Activated CD4-positive, alpha-beta memory T cell treated with anti-CD3 and anti-CD28 coated beads, Interleukin-2, amount 10 ng/mL, durations not matched to agents 7 days and 5 days (primary cell): ENCODE measurements at places on chromosomes 6 and 20.
A peak's percentile ranks its signal among the peaks of the same experiment; 100 is the strongest.

GRCh38 chr6:54879188-54879985 lies 32.8 kb downstream of the FAM83B start:
- no peaks in the 10 kb centered on the region for H3K36me3 ChIP-seq
- H3K4me1 ChIP-seq, result no peaks in the 10 kb centered on the region
- no peaks in the 10 kb centered on the region for H3K27me3 ChIP-seq
- no peak for DNase-seq
- no peak overlapping the region for H3K4me3 ChIP-seq

DNA sequence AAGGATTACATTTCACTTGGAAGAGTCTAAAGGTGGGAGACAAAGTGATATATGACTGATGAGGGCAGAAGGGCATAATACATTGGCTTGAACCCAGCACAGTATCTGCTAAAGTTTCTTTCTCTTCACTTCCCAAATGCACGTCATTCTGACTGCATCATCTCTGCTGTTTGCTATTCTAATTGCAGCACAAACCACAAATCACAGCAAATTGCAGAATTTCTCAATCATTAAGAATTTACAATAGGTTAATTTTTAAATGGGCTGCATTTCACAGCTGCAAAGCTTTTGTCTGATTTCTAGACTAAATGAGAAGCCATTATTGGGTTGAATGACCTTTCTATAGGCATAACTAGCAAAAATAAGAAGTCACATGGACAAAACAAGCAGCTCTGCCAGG lies 337.0 kb downstream of the RNGTT start:
- H3K27me3 ChIP-seq, result no peaks in the 10 kb centered on the region
- H3K36me3 ChIP-seq, result no peaks in the 10 kb centered on the region
- H3K27ac ChIP-seq, result no peak overlapping the region

GRCh38 chr6:106102034-106102433 lies 15.9 kb downstream of the PRDM1 start:
- peak overlapping the region; percentile 87 for H3K4me3 ChIP-seq
- H3K27me3 ChIP-seq, result no peaks in the 10 kb centered on the region
- peak overlapping the region; percentile 97 for H3K27ac ChIP-seq
- peaks cover 99% of the 10 kb centered on the region for H3K36me3 ChIP-seq
- no peak for DNase-seq
- peaks cover 71% of the 10 kb centered on the region for H3K4me1 ChIP-seq

DNA sequence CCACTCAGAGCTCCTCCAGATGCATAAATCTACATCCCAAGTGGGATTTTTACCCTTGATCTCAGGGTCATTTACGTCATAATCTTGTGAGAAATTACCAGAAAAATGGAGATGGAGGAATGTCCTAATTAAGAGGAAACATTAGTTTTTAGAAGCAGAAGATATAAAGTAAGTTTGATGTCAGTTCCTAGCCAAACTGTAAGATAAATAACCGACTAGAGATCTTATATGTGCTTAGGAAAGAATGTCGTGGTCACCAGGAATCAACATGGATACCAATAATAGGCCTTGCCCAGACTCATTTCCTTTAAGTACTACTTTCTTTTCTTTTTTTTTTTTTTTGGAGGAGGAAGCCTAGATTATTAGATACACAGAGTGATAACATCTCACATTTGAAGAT lies 186.9 kb downstream of the UTRN start:
- H3K36me3 ChIP-seq, result peaks cover 76% of the 10 kb centered on the region
- H3K4me1 ChIP-seq, result peaks cover 23% of the 10 kb centered on the region
- H3K27me3 ChIP-seq, result no peaks in the 10 kb centered on the region
- DNase-seq, result no peak
- H3K4me3 ChIP-seq, result no peak overlapping the region

- no peaks in the 10 kb centered on the region for H3K27me3 ChIP-seq
- H3K36me3 ChIP-seq, result no peaks in the 10 kb centered on the region
- H3K27ac ChIP-seq, result no peak overlapping the region
- DNase-seq, result no peak
- no peak overlapping the region for H3K4me3 ChIP-seq
These were observed 269.6 kb downstream of the GRIK2 start for GRCh38 chr6:101663100-101663499.

DNA sequence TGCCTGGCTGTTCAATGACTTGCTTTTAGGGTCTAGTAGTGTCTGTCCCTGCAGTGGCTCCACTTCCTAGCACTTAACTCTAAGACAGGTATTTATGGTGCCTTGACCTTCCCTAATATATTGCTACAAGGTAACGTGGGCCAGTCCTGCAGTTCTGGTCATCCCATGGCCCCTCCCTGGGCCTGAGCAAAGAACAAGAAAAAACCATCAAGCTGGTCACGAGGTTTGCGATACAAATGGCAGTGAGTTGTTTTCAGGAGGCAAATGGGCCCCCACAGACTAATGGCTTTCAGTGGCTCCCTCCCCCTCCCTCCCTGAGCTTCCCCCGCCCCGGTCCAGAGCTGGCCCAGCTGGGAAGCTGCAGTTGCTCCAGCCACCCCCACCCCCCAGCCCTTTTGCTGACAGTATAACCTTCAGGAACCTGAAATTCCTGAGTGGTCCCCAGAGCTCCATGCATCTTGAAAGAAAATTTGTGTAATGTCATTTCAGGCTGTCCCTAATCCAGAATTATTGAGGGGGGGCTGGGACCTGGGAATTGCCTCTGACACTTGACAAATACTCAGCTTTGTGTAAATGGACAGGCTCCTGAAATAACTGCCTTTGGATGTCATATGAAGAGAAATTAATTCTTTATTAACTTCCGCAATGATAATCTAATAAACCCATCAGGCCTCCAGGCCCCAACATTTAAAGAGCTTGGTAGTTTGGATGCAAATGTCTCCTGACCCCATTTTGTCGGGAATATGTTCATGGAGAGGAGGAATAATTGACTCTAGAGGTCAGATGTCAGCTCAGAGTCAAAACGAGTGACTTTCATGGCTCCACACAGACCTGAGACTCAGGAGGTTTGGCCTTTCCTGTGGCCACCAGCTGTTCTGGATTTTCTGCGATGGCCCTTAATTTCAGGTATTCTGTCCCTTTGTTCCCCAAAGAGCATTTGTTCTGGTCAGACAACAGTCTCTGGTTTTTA lies 153.2 kb upstream of the TOP1 start:
- H3K4me1 ChIP-seq, result peaks cover 3% of the 10 kb centered on the region
- H3K36me3 ChIP-seq, result peaks cover 2% of the 10 kb centered on the region
- H3K27me3 ChIP-seq, result no peaks in the 10 kb centered on the region
- DNase-seq, result no peak
- H3K4me3 ChIP-seq, result no peak overlapping the region

- H3K36me3 ChIP-seq, result peaks cover 17% of the 10 kb centered on the region
- H3K4me3 ChIP-seq, result no peak overlapping the region
- no peak overlapping the region for H3K27ac ChIP-seq
- H3K4me1 ChIP-seq, result peaks cover 7% of the 10 kb centered on the region
These were observed 5.7 kb upstream of the PLN start for GRCh38 chr6:118542184-118542952.

- no peaks in the 10 kb centered on the region for H3K27me3 ChIP-seq
- no peak for DNase-seq
- no peak overlapping the region for H3K27ac ChIP-seq
These were observed 28.5 kb downstream of the SMOC2 start for GRCh38 chr6:168469521-168469920.

GRCh38 chr6:150408842-150409241 lies 40.0 kb downstream of the IYD start:
- H3K4me1 ChIP-seq, result no peaks in the 10 kb centered on the region
- DNase-seq, result no peak
- H3K4me3 ChIP-seq, result no peak overlapping the region
- peaks cover 2% of the 10 kb centered on the region for H3K36me3 ChIP-seq
- no peak overlapping the region for H3K27ac ChIP-seq

DNA sequence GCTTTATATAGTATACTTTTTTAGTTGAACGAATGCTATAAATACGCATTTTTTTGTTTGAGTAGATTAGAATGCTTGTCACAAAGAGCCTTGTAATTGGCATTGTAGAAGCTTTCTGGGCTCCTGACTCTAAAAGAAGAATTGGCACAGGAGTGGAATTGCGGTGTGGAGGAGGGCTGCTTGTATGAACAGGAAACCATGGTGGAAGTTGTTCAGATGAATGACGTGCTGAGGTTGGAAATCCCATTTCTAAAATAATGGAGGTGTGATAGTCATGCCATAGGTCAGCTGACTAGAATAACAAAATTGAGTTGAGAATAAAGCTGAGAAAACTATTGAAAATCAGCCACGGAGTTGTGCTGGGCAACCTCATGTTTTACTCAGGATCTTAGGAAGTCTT lies 174.9 kb downstream of the QKI start:
- no peak for DNase-seq
- H3K4me1 ChIP-seq, result peaks cover 1% of the 10 kb centered on the region
- H3K36me3 ChIP-seq, result no peaks in the 10 kb centered on the region
- no peak overlapping the region for H3K4me3 ChIP-seq

GRCh38 chr6:112690497-112691202 lies 343.5 kb downstream of the RFPL4B start:
- DNase-seq, result no peak
- H3K4me1 ChIP-seq, result no peaks in the 10 kb centered on the region
- no peaks in the 10 kb centered on the region for H3K27me3 ChIP-seq

GRCh38 chr6:134609716-134610261 lies 291.9 kb upstream of the SGK1 start:
- no peak for DNase-seq
- H3K27me3 ChIP-seq, result no peaks in the 10 kb centered on the region
- H3K4me3 ChIP-seq, result no peak overlapping the region
- no peaks in the 10 kb centered on the region for H3K36me3 ChIP-seq
- no peak overlapping the region for H3K27ac ChIP-seq
- H3K4me1 ChIP-seq, result no peaks in the 10 kb centered on the region

DNA sequence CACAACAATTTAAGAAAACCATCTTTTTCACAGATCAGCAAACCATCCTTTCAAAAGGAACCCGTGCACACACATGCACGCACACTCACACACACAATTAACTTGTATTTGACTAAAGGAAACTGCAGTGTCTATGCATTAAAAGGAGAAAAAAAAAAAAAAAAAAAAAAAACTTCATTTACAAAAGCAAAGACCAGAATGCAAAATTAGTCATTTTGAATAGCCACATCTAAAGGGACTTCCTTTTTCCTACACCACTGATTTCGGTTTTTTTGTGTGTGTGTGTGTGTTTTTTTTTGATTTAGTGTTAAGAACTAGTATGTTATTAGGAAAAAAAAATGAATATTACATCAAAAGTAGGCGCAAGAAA lies 6.3 kb downstream of the ZMYND8 start:
- no peak overlapping the region for H3K27ac ChIP-seq
- no peak overlapping the region for H3K4me3 ChIP-seq
- DNase-seq, result no peak
- peaks cover 30% of the 10 kb centered on the region for H3K36me3 ChIP-seq

GRCh38 chr6:138824482-138825144 lies 28.7 kb downstream of the ECT2L start:
- peaks cover 15% of the 10 kb centered on the region for H3K4me1 ChIP-seq
- H3K4me3 ChIP-seq, result no peak overlapping the region
- H3K36me3 ChIP-seq, result no peaks in the 10 kb centered on the region
- peak; percentile 35 for DNase-seq
- no peaks in the 10 kb centered on the region for H3K27me3 ChIP-seq
- H3K27ac ChIP-seq, result no peak overlapping the region

GRCh38 chr6:56329271-56330050 lies 82.1 kb upstream of the COL21A1 start:
- H3K4me3 ChIP-seq, result no peak overlapping the region
- no peaks in the 10 kb centered on the region for H3K4me1 ChIP-seq
- H3K27me3 ChIP-seq, result peaks cover 4% of the 10 kb centered on the region
- no peak overlapping the region for H3K27ac ChIP-seq
- no peak for DNase-seq

DNA sequence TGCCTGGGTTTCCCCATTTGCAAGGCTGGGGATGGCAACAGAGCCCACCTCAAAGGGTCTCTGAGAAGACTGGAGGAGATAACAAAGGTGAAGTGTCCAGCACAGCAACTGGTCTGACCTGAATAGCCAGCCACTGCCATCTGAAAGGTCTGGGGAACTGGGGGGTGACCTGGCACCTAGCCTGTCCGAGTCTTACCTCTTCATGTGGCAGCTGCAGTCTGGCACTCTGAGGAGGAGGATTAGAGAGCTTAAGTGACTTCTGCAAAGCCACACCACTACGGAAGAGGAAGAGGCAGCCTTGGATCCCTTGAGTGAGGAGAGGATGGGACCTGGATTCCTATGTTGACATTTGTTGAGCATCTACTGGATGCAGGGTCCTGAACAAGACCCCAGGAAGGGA lies 22.2 kb downstream of the C20orf203 start:
- H3K4me1 ChIP-seq, result peaks cover 10% of the 10 kb centered on the region
- DNase-seq, result no peak
- H3K4me3 ChIP-seq, result no peak overlapping the region
- no peaks in the 10 kb centered on the region for H3K36me3 ChIP-seq
- no peak overlapping the region for H3K27ac ChIP-seq
- peaks cover 2% of the 10 kb centered on the region for H3K27me3 ChIP-seq

DNA sequence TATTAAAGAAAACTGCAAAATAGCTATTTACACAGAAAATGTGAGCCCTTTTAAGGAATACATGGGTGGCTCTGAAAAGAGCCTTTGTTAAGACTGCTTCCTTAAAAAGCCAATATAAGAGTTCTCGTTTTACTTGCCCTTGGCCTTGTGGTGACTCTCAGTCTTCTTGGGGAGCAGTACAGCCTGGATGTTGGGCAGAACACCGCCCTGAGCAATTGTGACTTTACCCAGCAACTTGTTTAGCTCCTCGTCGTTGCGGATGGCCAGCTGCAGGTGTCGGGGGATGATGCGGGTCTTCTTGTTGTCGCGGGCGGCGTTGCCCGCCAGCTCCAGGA lies 111.5 kb downstream of the HFE start:
- H3K4me1 ChIP-seq, result peaks cover 40% of the 10 kb centered on the region
- no peak for DNase-seq
- peak overlapping the region; percentile 96 for H3K27ac ChIP-seq

- no peak overlapping the region for H3K4me3 ChIP-seq
- DNase-seq, result no peak
- H3K27me3 ChIP-seq, result no peaks in the 10 kb centered on the region
- H3K27ac ChIP-seq, result no peak overlapping the region
- peaks cover 61% of the 10 kb centered on the region for H3K4me1 ChIP-seq
These were observed 5.1 kb downstream of the CCR6 start for GRCh38 chr6:167127785-167128531.

GRCh38 chr20:19682249-19682648 lies 75.8 kb upstream of the RIN2 start:
- no peak overlapping the region for H3K4me3 ChIP-seq
- no peak for DNase-seq
- H3K27ac ChIP-seq, result no peak overlapping the region

- H3K27ac ChIP-seq, result no peak overlapping the region
- no peak for DNase-seq
- H3K4me1 ChIP-seq, result no peaks in the 10 kb centered on the region
- H3K36me3 ChIP-seq, result no peaks in the 10 kb centered on the region
These were observed 394.4 kb downstream of the QKI start for GRCh38 chr6:163808871-163809270.

- H3K27me3 ChIP-seq, result no peaks in the 10 kb centered on the region
- no peak for DNase-seq
- no peak overlapping the region for H3K4me3 ChIP-seq
- H3K27ac ChIP-seq, result no peak overlapping the region
These were observed 34.0 kb downstream of the PREX1 start for GRCh38 chr20:48793776-48794175.
